Motor neuron (in vitro differentiated cells): ENCODE measurements at places on chromosomes 7 and 10.

- no peak for ATAC-seq
Observed at GRCh38 chr7:42947521-42947920, 15.3 kb downstream of the MRPL32 start.

DNA sequence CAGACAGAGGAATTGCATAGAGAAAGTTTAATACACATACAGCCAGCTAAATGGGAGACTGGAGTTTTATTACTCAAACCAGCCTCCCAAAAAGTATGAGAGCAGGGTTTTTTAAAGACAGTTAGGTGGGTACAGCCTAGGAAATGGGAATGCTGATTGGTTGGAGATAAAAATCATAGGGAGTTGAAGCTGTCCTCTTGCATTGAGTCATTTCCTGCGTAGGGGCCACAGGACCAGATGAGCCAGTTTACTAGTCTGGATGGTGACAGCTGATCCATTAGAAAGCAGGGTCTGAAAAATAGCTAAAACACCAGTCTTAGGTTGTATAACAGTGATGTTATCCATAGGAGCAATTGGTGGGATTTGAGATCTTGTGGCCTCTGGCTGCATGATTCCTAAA lies 76.1 kb upstream of the POM121L12 start:
- ATAC-seq, result no peak

DNA sequence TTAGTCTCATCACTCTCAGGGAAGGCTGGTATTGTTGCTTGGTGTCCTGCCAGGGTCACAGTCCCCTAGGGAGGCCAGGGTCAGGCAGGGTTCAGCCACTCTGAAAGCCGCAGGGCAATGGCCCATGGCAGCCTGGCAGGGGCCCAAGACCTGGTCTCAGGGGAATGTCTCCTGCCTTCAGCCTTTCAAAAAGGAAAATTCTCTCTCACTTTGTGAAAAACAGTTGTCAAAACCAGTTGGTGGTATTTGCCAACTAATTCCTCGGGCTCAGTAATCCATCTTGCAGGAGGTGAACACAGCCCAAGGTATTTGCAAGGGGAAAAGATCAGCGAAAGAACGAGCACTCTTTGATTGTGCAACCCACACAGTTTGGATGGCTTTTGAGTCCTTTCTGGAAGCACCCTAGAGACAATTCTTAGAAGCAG lies 101.5 kb downstream of the JCAD start:
- ATAC-seq, result no peak

DNA sequence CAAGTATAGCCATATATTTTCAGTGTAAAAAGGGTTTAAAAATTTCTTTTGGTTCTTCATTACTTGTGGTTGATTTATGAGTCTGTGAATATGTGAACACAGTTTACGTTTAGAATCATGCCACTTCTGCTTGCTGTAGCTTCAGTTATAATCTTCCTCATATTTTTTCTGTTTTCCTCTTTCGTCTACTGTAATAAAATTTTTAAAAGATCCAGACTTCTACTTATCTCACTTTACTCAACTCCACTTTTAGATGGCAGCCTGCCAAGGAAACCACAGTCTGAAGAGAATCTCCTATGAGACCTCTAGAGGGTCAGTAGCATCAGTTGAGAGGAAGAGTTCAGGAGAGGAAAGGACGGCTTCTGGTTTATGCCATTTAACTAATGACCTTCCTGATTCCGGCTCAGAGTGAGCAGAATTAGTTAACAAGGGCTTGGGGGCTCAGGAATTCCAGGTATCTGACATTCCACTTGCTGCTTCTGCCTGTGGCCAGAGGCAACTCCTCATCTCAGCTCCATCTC lies 21.4 kb downstream of the CREB5 start:
- no peak for ATAC-seq

DNA sequence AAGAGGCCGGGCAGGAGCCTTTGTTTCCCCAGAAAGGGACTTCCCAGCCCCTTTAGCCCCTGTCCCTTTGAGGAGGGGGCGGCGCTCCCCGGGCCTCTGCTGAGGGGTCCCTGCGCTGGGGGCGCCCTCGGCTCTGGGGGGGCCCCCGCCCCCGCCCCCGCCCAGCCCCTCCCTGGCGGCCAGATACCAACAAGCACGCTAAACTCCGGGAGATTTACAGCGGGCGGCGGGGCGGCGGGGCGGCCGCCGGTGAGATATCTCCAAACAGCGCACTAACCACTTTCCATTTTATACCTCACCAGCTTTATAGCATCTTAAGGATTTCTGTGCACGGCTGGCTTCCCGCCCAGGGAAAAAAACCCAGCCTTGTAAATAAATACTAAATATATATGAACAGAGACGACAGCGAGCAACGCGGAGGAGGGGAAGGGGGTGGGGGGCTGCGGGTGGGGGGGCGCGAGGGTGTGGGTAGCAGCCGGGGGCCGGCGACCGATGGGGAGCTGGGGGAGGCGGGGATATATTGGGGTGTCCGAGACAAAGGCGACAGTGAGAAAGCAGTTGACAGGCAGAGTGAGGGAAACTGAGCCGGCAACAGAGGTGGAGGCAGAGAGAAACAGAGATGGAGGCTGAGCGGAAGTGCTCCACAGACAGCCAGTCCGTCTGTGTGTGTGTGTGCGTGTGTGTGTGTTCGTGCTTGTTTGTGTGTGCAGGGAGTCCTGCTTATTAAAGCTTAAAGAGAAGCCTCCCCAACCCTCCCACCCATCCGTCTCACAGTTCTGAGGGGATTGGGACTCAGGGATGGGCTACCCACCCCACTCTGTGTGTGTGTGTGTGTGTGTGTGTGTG lies 85.8 kb downstream of the HIF1AN start:
- no peak for ATAC-seq

- ATAC-seq, result no peak
Observed at GRCh38 chr10:118839348-118839747, 84.6 kb upstream of the CACUL1 start.

DNA sequence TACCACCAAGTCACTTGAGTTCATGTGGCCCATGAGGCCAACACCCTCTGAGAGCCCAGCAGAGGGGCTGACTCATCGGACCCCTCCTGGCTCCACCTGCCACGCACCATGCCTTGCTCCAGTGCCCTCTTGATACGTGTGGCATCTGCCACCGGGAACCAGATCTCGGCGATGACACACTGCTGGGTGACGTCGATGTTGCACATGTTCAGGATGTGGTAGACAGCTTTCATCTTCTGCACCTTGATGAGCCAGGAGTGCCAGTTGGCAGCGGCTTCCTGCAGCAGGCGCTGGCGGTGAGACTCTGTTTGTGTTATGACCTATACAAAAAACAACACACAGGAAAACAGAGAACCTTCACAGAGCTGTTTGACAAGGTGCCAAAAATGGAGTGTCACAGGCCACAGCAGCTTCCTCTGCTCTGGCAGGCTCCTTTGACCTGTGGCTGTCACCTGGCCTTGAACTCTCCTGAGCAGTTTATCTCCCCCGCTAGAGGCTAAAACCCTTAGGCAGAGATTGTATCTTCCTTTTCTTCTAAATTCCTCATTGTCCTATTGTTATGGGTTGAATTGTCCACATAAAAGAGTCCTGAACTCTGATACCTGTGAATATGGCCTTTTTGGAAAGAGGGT lies 45.2 kb upstream of the TMEM213 start:
- ATAC-seq, result no peak

GRCh38 chr7:103622274-103622673 lies 176.3 kb upstream of the SLC26A5 start:
- ATAC-seq, result no peak

GRCh38 chr10:64277536-64277935 lies 756.3 kb downstream of the REEP3 start:
- no peak for ATAC-seq

- ATAC-seq, result no peak
Observed at GRCh38 chr10:28785018-28785417, 107.7 kb downstream of the BAMBI start.

DNA sequence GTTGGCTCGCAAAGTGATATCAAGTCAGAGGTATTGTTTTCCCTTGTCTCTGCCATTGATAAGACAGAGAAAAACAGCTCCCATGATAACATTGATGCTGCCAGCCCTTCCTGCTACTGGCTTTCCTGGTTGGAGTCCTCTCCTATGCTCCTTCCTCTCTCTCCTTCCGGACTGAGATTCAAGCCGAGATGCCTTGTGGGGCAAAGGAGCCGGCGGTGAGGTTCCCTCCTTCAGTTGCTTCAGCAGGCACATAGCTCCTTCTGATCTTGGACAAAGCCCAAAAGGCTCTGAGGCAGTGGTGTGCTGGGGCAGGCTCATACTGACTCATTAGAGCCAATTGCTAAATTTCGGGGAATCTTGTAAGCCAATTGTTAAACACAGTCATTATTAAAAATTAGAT lies 8.8 kb upstream of the ZCCHC24 start:
- peak; percentile 92 for ATAC-seq

- ATAC-seq, result no peak
Observed at GRCh38 chr7:121159553-121159952, 169.2 kb upstream of the WNT16 start.

DNA sequence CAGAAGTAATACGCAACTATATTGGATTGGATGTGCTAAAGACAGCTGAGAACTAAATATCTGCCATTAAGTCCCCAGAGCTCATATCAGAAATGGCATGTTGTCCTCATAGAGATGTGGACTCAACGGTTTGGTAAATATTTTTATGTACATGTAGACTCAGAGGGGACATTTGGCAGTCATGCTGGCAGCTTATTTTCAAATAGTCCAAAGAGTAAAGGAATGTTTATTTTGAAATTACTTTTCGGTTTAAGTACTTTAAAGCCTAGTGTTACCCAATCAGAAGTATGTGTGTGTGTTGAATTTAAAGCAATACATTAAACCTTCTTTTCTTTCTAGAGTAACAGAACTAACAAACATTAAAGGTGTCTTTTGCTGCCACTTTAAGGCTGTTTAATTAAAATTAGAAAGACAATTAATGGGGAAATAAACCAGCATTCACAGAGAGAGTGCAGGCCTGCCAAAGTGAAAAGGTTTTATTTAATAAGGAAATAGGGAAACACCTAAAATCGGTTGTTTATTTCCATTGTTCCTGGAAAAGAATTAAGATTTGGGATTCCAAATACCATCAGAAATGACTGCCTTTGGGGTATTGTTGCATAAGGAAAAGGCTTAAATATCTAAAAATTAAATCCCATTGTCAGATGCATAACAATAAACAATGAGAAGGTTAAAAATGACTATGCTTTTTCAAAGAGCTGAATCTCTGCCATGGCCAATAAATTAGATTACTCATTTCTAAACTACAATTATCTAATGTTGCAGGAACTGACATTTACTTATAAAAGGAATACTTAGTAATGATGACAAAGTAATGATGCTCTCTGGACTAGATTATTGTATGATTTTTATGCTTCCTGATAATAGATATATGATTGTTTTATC lies 113.4 kb upstream of the AHR start:
- ATAC-seq, result no peak

- no peak for ATAC-seq
Observed at GRCh38 chr10:9311702-9312499, 1257.4 kb downstream of the GATA3 start.

DNA sequence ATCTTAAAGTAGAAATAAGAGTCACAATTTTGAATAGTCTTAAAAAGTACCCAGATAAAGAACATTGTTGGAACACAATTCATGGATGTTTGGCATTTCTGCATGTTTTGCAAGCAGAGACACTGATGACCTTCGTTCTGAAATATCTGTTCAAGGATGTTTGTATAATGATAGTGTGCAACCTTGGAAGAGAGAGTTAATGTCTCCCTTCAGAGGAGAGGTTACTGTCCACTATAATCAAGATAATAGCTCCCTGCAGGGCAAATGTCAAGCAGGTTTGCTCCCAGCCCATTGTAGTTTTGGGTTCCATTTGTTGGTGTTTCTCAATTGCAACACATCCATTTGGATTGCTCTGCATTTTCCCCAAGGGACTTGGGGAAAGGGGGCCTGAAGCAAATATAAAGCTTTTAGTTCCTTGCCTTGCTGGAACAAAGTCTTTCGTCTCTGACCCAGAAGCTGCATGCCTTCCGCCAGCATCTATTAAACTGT lies 45.2 kb downstream of the COL1A2 start:
- no peak for ATAC-seq

DNA sequence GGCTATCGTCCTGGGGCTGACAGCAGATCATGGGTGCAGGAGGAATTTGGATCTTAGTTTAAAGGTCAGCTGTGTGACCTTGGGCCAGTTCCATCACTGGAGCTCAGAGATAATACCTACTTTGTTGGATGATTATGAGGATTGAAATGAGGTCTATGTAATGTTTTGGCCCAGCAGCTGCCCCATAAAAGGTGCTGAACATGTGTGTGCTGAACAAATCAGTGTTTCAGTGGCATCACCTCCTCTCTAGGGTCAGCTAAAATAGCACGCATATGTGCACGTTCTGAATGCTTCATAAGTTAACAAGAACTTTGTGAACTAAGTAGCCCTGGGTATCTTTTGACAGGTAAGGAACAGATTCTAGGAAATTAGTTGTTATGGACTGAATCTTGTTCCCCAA lies 84.8 kb upstream of the LRRC18 start:
- no peak for ATAC-seq

GRCh38 chr10:2301227-2301626 lies 563.9 kb upstream of the ADARB2 start:
- peak; percentile 77 for ATAC-seq

DNA sequence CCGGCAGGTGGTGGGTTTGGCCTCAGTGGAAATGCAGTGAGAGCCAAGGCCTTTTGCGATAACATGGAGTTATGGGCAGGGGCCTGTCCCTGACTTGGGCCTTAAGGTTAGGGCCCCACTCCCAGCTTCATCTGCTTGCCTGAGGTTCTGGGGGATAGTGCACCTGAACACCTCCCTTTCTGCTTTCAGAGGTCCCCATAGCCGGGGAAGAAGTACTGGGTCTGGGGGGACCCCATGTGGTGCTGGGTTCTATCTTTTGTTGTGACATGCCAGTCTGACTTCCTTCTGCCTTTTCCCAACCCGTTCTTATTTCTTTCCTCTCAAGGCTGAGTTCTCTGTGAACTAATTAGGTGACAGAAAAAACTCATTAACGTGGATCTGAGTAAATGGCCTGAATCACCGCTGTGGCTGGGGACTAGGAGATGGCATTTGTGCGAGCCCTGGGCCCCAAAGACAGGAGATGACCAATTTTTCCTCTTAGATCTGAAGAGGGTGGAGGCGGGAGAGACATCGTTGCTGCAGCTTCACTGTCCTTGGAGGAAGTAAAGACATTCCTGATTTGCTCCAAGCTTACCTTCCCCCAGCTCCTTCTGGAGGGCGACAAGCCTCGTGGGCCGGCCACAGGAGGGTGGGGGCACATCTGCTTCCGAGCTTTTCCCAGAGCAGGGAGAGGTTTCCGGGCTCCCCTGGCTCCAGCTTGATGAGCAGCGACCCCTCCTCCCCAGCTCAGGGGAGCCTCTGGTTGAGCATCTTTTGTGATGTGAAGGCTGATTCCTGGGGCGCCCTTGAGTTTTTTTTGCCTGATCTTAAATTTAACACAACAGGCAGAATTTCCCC lies 2.0 kb downstream of the AGAP3 start:
- ATAC-seq, result no peak

DNA sequence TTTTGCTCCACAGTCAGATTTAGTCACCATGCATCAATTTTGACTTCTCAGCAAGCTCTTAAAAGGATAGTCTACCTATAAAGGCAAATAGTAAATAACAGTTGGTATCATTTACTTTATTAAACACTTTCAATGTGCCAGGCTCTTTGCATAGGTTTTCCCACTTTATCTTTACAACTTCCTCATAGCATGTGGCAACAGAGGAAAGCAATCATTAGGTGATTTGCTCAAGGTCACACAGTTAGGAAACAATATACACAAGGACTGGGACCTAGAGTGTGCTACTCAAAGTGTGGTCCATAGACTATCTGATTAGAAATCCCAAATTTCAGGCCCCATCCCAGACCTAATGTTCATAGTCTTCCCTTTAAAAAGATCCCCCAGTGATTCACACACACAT lies 212.3 kb downstream of the MTERF1 start:
- ATAC-seq, result no peak

GRCh38 chr10:90398566-90398965 lies 459.3 kb downstream of the HTR7 start:
- no peak for ATAC-seq
